ENCODE measurements at places on chromosomes 11 and 22.

GRCh38 chr22:30340911-30341685 is 14.4 kb upstream of the TBC1D10A start:
- DNase-seq = no peak

DNA sequence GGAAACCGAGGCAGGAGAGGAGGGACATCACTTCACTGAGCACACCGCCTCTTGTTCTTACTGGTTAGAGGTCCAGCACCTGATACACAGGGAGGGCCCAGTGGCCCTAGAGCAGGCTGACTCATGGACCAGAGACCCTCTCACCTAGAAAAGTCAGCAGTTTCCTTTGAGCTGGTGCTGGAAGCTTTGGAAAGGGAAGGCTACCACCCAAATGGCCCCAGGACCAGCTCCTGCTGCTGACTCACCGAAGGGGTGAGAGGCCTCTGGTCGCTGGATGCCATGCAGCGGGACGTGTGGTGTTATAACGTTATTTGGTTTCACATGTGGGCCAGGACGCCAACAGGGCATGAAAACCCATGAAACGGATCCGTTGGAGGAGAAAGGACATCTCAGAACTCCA is 3.8 kb downstream of the NADSYN1 start:
- DNase-seq = no peak

DNA sequence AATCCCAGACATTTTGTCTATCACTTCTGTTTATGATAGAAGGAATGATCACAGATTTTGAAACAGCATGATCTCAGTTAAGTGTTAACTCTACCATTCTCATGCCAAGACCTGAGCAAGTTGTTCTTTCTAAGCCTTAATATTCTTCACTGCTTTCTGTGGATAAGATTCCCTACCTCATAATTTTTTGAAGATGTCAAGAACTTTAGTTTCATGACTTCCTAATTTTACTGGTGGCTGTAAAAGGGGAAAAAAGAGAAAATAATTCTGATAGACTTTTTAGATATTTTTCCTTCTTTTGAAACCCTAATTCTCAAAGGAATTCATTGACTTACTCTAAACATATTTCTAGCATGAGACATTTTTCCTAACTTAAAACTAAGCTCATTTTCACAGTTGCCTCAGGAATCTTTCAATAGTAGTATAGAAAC is 520.0 kb upstream of the LUZP2 start:
- DNase-seq = no peak

- no peak for DNase-seq
These were observed at the start of gene LDHAL6A for GRCh38 chr11:18455686-18456372. LDHAL6A (plus strand) TSS chr11:18455856; CDS start chr11:18456681, 825 bp downstream.

- no peak for DNase-seq
These were observed 3.8 kb upstream of the CYP2D6 start for GRCh38 chr22:42134100-42135020.

GRCh38 chr11:117492578-117493251 is 165.1 kb downstream of the CEP164 start:
- DNase-seq = no peak

- DNase-seq = peak; percentile 48
These were observed 2.7 kb upstream of the PDE2A start for GRCh38 chr11:72676861-72677341.

All from activated T-cell treated with anti-CD3 and anti-CD28 coated beads, Interleukin-2, amount 50 U/mL, for 4 hours (primary cell).